ENCODE measurements at places on chromosomes 11 and 22.
A peak's percentile ranks its signal among the peaks of the same experiment; 100 is the strongest.

GRCh38 chr11:36060926-36061325 is 117.1 kb downstream of the LDLRAD3 start:
- no peak for DNase-seq

- DNase-seq = no peak
Measured at GRCh38 chr11:77705876-77706579, 68.4 kb upstream of the CLNS1A start.

DNA sequence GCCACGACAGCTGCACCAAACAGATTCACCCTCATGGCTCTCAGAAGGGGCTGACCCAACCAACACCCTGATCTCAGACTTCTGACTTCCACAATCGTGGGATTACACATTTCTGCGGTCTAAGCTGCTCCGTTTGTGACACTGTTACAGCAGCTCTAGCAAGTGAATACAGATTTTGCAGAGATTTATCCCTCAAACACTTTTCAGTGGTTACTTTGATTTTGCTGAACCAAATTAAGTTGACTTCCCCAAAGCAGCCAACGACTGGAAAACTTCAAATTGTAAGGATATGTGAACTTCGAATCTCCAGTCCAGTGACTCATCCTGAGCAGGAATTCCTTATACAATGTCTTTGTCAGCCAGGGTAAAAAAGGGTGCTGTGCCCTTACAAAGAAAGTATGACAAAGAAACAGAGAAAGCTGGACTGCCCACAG is 14.8 kb upstream of the INCENP start:
- peak; percentile 50 for DNase-seq

- DNase-seq = peak; percentile 34
Measured at GRCh38 chr11:119315131-119316015, 1.6 kb downstream of the MCAM start.

DNA sequence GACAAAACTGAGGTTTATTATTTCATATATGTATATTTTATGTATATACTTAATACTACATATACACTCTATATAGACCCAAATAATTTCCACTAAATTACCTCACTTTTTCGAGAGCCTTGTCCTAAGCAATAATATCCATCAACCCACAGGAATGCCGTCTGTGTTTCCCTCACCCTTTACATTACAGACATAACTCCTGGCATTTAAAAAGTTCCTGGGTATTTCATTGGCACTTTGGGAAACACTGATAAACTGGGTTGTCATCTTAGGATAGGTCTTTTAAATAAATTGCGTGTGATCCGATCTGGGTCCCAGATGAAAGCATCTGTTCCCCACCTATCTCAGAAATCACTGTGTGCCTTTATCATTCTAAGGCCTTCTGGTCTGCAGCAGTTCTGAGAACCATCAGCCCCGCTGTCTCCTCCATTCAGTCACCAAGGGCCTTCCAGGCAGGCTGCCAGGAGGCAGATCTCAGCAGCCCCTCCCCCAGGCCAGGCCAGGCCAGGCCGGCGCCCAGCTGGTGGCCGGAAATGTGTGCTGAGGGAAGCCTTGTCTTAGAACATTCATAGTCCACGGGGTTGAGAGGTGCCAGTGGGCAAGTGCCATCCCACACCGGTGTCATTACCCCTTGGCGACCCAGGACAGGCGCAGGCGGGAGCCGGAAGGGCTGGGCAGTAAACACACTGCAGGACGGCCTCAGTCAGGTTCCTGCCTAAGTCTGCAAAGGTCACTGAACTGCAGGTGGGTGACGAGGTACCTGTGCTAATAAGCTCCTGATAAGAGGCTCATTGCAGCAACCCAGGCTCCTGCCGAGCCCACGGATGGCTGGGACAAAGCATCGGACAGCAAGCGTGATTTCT is 3.3 kb downstream of the FGF19 start:
- DNase-seq = peak; percentile 44

DNA sequence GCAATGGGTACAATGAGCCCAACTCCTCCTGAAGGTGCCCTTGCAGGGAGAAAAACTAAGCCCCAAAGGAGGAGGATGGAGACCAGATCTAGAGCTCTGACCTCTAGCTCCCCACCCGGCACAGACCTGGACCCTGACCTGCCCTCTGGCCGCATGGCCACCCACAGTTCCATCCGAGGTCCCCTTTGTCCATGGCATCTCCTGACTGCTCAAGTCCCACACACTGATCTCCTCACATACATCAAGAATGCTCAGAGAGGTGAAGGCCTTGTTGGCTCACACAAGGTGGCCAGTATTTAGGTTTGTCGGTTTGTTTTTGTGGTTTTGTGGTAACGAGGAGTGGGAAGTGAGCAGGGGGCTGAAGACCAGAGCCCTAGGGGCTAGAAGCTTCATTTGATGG is 423.5 kb upstream of the B3GAT1 start:
- no peak for DNase-seq

- peak; percentile 86 for DNase-seq
Measured at GRCh38 chr11:61922539-61922938, 5.2 kb upstream of the RAB3IL1 start.

DNA sequence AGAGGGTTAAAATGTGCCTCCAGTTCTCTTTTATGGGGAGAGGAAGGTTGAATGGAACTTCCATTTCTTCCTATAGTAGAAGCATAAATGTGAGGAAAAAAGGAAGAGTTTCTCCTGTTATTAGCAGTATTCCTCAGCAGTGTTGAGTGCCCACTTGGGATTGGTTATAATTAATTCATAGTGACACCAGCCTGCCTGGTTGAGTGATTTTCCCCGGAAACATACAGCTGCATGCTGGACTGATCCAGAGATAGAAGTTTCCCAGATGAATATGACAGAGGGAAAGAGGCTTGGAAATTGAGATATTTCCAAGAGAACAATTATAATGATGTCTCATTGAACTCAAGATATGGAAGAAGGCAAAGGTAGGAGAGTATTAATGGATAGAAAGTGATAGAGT is 28.3 kb downstream of the RAB39A start:
- no peak for DNase-seq

DNA sequence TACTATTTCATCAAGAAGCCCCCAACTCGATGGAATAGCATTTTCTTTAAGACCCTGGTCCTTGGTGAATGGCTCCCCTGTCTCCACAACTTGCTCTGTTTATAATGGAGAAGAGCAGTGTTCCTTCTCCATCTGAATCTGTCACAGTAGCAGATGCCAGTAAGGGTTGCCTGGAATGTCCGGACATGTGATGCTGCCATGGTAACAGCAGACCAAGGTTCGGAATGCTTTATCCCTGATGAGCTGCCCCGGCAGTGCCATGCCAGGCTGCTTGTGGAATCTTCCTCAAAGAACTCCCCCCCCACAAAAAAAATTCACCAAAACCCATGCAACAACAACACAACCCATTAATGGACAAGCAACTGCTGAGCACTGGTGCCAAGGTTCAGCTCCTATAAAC is 72.5 kb downstream of the KCNC1 start:
- no peak for DNase-seq

DNA sequence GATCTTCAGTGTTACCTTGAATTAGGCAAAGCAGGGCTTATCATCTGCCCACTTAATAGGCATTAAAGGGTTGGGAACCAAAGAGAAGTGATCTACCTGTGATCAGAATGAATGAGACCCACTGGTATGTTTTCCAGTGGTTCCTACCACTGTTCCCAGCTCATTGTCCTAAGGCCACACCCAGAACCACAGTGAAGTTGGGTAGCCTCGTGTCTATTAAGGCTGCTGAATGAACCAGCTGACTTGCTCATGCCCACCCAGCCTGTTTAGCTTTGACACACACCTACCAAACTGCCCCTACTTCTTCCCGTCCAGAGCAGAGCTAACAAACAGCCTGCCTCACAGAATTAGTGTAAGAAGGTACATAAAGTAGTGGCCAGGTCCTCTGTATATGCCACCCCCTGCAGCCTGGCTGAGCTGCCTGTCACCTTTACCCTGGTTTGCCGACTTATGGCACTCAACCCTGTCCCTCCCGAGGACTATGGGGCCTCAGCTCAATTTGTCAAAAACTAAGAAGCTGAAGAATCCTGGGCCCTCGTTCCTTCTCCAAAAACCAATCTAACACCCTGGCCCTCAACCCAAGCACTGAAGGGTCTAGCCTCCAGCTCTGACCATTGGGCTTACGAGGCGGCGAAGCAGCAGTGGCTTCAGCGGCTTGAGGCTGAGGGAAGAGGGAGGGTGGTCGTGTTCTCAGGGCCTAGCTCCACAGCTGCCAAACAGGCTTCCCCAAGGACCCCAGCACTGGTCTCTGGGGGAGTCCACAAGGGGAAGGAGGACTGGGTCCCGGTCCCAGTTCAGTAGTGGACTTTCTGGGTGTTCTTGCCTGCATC is 9.8 kb downstream of the UCP2 start:
- no peak for DNase-seq

DNA sequence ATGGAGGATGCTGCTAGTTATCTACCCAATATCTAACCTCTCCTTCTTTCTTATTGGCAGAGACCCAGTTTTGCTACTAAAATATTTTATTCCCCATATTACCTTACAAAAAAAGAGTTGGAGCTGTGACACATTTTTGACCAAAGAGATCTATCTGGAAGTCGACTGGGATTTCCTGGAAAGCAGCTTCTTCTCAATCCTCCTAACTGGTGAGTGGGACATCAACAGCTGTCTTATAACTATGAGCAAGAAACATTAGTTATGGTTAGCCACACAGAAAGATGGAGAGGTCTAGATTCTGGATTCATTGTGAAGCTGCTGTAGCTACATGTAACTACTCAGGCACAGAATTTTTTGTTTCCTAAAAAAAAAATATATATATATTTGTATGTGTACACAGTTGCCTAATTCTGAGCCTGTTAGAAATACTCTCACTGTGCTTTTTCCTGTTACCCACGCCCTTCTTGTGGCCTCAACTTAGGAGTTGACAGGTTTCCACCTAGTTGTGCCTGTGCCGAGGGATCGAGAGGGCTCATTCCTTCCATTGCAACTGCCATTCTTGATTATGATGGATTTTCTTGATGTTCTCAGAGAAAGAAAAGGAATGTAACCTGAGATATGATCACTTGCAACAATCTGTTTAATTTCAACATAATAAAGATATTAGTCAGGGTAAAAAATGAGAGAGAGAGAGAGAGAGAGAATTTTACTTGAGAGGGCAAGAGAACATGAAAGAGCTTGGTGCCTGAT is 142.0 kb downstream of the SLC17A6 start:
- DNase-seq = peak; percentile 65

DNA sequence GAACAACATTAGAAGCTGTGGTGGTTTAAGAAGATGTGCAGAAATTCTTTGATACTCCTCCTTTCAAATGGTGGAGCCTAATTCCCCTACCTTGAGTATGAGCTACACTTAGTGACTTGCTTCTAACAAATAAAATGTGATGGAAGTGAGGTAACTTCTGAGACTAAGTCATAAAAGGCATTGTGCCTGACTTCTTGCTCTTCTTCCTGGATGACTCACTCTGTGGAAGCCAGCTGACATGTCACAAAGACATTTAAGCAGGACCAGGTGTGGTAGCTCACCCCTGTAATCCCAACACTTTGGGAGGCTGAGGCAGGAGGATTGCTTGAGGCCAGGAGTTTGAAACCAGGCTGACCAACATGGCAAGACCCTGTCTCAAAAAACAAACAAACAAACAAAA is 3.9 kb upstream of the PLA2G3 start:
- no peak for DNase-seq

GRCh38 chr11:121636081-121636799 is 183.5 kb upstream of the SORL1-AS1 start:
- no peak for DNase-seq

GRCh38 chr11:30107899-30108298 is 91.1 kb upstream of the KCNA4 start:
- peak; percentile 89 for DNase-seq

GRCh38 chr11:46281371-46281831 is 3.9 kb downstream of the CREB3L1 start:
- DNase-seq = peak; percentile 83

- peak; percentile 94 for DNase-seq
Measured at GRCh38 chr11:35030716-35031213, 108.2 kb upstream of the CD44 start.

DNA sequence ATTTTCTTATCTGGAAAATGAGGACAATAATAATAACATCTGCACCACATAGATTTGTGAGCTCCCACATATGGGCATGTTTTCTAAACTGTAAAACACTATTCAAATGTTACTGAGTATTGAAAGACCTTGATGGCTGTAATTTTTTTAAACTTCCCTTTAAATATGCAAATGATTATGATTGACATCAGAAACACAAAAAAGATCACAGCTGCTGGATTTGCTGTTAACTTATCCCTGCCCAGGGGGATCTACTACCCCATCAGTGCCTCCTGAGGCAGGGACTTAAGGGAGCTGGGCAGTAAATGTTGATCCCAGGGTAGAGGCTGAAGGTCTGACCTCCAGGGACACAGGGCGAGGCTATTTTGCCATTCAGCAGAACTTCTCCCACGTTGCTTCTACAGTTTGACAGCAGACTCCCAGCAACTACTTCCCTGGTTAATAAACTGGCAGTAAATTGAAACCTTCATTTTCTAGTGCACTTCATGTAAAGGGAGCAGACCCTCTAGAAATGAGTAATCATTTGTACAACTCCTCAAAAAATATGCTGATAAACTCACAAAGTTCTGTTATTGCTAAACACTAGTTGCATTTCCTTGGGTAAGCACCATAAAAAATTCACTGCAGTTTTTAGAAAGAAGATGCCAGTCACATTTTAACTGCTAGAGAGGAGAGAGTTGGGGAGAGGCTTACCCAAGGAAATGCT is 20.3 kb downstream of the TMPRSS5 start:
- DNase-seq = no peak

All from fibroblast of skin of abdomen (primary cell).